ENCODE measurements at places on chromosomes 2 and 18.

- no peak for DNase-seq
These were observed 95.0 kb downstream of the TNFRSF11A start for GRCh38 chr18:62420151-62420512.

GRCh38 chr2:236508466-236508865, 61.2 kb upstream of the ACKR3 start:
- no peak for DNase-seq

DNA sequence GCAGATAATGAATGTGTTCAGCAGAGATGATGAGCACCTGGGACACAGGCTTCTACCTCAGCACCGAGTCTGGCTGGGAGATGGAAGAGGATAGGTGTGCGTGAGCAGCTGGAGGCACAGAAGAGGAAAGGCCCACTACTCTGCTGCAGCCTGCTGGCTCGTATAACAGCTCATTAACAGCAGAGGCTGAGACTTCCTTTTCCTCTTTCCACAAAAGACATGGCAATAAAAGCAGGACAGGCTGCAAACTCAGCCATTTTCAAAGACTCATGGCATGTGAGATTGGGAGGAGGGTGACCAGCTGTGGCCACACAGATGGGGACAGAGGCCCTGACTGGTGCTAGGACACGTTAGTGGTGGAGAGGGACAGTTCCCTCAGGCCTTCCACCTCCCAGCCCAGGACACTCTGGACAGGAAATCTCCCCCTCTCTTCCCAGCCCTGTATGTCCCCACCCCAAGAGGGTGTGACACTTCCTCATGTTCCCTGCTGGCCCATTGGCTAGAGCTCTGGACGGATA, 60.3 kb downstream of the CACNB4 start:
- DNase-seq, result no peak

- DNase-seq, result no peak
These were observed 34.0 kb downstream of the RHOB start for GRCh38 chr2:20480913-20481312.

- no peak for DNase-seq
These were observed 11.6 kb upstream of the CASP10 start for GRCh38 chr2:201171259-201171814.

DNA sequence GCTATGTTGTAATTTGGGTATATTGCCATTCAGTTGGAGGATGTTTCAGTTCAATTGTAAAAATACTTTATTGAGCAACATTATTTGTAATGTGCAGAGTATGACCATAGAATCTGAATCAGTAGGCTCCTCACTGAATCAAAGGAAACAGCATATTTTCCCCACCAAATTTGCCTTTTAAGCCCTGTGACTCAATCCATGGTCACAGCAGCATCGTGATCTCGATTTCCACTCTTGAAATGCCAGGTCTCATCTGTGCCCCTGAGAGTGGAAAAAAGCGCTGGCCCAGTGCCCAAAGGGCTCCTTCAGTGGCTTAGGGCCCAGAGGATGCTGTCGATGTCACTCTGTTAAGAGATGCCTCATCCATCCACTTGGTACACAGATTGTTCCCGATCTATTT, 57.5 kb downstream of the FHOD3 start:
- no peak for DNase-seq

DNA sequence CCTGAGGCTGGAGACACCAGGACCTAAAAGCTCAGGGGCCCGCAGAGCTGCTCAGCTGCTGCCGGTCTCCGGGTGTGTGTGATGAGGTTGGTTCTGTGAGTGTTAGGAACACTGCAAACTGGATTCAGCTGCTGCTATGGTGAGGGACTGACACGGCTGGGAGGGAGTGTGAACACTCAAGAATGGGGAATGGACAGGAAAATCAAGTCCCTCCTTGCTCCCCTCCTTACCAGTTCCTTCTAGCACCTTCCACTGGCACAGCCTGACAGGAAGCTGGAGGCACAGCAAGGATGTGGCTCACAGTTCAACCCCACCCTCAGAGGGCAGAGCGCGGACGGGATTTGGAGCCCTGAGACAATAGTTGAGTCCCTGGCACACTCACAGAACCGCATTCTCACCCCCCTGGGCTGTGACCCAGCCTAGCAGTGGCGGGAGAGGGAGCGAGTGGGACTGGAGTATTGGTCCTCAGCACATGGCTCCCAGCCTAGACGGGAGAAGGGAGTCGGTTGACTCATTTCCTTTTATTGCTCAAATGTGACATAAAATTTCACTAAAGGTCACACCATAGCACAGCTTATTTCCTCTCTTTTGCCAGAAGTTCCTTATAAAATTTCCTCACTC, 42.5 kb downstream of the LRRC30 start:
- DNase-seq, result no peak

DNA sequence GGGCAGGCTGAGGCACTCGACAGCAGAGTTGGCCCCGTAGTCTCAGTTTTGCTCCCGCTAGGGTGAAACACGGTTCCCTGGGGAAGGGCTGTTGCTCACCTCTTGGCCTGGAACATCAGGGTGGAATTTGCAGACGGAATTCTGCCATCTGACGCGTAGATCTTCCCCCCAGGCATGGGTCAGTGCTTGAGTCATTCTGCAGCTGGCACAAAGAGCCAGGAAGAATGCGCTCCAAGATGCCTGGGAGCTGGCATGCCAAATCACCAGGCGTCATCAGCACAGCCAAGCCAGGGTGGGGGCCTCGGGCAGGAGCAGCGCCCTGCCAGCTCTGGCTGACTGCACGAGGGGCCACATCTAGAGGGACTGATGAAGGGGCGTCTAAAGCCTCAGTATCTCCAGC, 42.7 kb downstream of the ODC1 start:
- peak; percentile 96 for DNase-seq

GRCh38 chr2:203636588-203637470, 69.6 kb upstream of the CD28 start:
- DNase-seq, result no peak

- DNase-seq, result no peak
These were observed 80.4 kb downstream of the MYOM1 start for GRCh38 chr18:3139406-3139805.

GRCh38 chr2:102020596-102021170, 28.9 kb downstream of the IL1R2 start:
- DNase-seq, result peak; percentile 3

GRCh38 chr2:177165721-177166711, 46.6 kb upstream of the HNRNPA3 start:
- peak; percentile 29 for DNase-seq

DNA sequence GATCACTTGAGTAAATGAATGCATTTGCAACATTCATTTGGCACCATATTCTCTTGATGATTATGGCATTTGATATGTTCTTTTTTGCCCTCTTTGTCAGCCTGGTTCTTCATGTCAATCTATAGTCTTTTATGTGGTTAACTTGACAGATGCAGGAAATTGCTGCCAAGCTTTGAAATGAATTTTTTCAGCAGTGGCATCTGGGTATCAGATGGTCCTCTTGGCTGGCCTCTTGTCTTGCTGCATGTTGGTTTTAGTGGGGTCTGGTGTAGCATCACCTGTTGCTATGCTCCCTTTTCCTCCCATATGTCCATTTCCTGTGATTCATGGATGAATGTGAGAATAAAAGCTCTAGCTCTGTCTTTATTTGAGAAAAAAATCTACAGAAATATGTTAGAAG, 119.9 kb downstream of the DPP4 start:
- DNase-seq, result peak; percentile 84

DNA sequence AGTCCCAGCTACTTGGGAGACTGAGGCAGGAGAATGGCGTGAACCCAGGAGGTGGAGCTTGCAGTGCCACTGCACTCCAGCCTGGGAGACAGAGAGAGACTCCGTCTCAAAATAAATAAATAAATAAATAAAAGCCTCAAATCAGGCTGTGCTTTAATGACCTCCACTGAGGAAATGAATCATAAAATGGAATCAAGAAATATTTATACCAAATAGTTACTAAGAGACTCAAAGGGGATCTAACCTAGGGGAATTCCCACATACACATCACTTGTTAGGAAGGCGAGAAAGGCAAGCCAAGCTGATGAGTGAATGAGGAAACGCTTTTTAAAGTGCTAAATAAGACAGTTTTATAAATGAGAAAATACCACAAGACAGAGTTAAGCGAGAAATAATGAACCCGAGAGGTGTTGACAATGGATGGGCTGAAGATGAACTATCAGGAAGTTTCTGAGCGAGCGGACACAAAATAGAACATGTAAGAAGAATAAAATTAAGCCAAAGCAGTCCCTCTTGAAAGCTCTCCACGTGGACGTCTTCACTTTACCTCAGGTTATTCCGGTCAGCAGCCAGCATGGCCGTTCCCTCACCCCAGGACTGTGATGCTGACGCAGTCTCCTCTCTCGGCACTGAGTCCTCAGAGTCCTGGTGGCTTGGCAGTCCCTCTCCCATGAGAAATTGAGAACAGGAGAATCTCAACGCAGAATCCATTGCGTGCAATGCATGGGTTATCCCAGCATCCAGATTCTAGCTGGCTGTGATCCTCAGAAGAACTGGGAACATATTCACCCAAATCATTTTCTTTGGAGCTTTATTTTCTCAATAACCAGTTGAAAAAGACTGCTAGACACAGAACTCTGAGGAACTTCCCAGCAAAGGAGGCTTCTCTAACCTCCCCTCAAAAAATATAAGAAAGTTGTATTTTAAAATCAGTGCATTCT, 22.3 kb downstream of the PXDN start:
- DNase-seq, result no peak

GRCh38 chr18:48949606-48950535, 894 bp downstream of the SMAD7 start:
- no peak for DNase-seq

DNA sequence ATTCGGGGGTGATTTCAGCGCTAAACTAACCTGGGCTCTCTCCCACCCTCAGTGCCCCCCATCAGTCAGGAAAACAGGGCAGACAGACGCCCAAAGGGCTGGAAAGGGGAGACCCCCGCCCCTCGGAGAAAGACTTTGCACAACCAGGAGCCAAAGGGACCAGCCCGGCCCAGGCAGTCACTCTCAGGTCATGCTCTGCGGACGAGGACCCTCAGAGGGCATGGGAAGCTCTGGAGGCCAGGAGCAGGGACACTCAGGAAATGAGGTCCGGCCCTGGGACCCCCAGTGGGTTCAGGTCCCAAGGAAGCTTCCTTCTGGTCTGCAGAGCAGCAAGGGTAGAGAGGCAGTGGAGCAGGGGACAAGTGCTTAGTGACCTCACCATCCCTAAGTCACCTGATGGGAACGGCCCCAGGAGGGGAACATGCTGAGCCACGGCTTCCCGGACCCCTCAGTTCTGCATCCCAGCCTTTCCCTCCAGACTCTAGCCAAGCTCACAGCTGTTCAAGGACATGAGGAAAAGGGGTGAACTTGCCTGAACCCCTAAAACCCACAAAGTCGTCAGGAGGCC, 88.0 kb upstream of the GPC1 start:
- no peak for DNase-seq

- no peak for DNase-seq
These were observed 41.8 kb upstream of the CDC42EP3 start for GRCh38 chr2:37713258-37713700.

GRCh38 chr2:44522846-44523245, 161.1 kb downstream of the CAMKMT start:
- DNase-seq, result no peak

DNA sequence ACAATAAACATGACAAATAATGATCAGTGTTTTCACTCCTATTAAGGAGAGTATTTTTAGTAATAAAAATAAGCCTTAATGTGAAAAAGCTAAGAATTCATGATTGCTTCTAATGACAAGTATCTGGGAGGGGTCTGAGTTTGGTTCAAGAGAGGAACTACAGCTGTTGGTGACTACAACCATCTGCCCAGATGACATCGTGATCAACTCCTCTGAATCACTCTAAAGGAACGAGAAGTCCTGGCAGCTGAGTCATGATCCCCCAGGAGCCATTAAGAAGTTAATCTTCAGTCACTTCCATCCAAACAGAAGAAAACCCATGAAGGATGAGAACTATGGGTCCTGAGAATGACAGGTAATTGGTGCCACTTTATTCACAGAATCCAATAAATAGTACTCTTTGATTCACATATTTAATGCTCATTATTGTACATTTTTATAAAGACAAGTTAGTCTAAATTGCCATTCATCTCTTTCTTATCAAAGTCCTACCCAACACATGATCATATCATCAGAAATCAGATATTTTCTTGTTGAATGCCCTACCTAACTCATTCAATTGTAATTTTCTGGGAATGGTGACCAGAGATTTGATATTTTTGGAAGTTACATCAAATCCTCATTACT, 6.8 kb downstream of the TFPI start:
- DNase-seq, result peak; percentile 43

GRCh38 chr2:89837962-89838625, 1146.6 kb downstream of the RPIA start:
- no peak for DNase-seq

DNA sequence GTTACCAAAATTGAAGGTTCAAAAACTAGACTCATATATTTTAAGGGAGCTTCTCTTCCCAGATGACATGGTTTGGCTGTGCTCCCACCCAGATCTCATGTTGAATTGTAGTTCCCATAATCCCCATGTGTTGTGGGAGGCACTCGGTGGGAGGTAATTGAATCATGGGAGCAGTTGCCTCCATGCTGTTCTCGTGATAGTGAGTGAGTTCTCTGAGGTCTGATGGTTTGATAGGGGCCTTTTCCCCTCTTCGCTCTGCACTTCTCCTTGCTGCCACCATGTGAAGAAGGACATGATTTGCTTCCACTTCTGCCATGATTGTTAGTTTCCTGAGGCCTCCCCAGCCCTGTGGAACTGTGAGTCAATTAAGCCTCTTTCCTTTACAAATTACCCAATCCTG, 140.1 kb downstream of the MAIP1 start:
- no peak for DNase-seq

DNA sequence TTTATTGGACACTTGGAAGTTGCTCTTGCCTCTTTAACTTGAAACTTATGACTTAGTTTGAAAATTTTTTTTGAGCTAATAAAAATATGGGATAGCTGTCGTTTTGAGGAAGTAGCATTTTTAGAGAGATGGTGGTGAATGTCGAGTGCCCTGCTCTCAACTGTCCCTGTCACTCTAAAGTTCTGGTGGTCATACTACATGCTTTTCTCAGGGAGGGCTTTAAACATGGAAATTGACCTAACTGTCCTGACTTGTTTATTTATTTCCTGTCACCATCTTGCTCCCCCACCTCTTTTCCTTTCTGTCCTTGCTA, 16.0 kb downstream of the CEP192 start:
- DNase-seq, result no peak

GRCh38 chr2:196245378-196246140, 74.2 kb upstream of the STK17B start:
- DNase-seq, result no peak
